ENCODE measurements at places on chromosomes 2 and 18. TPM values are rescaled to one million over a fixed set of nuclear protein-coding genes. Genes with fewer than 3 reads are reported as not detected.

QPCT gene
- total RNA-seq: 0.74 TPM

OTOS gene
- not detected for total RNA-seq

HRH4 gene
- 0.06 TPM for total RNA-seq

DNA sequence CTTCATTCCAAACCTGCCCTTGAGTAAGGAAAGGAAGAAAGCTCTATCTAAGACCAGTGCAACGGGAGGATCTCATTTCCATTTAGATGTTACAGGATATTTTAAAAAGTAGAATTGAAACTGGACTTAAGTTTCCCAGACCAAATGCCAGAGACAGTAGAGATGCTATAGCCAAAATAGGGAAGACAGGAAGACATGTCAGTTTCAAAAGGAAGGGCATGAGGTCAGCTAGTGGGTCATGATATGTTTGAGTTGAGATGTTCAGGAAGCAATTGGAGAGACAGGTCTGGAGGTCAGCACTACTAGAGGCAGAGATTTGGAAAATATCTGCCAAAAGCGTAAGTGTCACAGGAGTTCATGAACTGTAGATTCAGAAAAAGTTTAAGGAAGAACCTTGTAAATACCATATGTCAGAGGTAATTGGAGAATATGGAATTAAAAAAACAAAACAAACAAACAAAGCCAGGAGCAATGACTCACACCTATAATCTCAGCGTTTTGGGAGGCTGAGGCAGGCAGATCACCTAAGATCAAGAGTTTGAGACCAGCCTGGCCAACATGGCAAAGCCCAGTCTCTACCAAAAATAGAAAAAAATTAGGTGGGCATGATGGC is 50.8 kb downstream of the EPHA4 start:
- DNase-seq: no peak

- DNase-seq: no peak
Measured at GRCh38 chr18:44759925-44760342, 79.2 kb downstream of the SETBP1 start.

- DNase-seq: no peak
Measured at GRCh38 chr2:174025271-174026121, 60.3 kb upstream of the SP3 start.

DNA sequence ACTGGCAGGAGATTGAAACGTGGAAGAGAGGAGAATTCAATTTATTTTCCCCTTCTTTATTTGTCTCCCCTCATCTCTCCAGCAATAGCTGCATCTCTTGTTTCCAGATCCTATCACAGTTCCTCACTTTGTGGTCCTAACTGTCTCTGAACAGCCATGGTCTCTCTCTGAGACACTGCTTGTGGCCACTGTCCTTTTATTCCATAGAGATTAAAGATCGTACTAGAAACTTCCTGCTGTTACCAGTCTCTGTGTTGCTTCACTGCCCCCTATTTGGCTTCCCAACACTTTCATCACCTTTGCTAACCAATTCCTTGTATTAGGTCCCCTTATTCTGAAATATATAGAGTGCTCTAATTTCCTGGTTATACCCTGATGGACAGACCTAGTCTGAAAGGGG is 48.9 kb upstream of the CAVIN2 start:
- no peak for DNase-seq

- DNase-seq: no peak
Measured at GRCh38 chr2:110105608-110106467, 9.8 kb downstream of the MALL start.

GRCh38 chr2:39300044-39300978 is 56.5 kb upstream of the CDKL4 start:
- DNase-seq: no peak

GRCh38 chr2:10136101-10136934 is 13.8 kb downstream of the RRM2 start:
- DNase-seq: no peak

DNA sequence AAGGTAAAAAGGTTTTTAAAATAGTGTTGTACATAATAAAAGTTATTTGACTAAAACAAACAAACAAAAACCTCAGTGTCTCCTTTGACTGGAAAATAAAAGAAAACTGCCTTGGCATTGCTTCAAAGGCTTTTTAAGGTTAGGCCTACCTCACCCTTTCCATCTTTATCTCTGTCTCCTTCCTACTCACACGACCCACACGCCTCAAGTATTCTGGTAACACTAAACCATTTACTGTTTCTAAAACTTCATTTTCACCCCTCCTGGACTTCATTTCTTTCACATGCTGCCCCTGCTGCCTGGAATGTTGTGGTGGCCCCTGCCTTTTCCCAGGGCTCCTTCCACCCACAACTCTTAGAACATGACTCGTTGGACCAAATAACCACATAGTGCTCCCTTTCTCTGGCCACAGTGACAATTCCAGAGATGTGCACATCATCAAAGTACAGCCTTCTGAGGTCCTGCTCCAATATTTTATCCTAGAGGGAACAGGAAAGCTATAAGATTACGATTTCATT is 54.0 kb downstream of the ERBB4 start:
- no peak for DNase-seq

Data from right lobe of liver (tissue), 6 donors.